ENCODE measurements at places on chromosomes 12 and 14. TPM values are rescaled to one million over a fixed set of nuclear protein-coding genes. Genes with fewer than 3 reads are reported as not detected.
A peak's percentile ranks its signal among the peaks of the same experiment; 100 is the strongest.

DNA sequence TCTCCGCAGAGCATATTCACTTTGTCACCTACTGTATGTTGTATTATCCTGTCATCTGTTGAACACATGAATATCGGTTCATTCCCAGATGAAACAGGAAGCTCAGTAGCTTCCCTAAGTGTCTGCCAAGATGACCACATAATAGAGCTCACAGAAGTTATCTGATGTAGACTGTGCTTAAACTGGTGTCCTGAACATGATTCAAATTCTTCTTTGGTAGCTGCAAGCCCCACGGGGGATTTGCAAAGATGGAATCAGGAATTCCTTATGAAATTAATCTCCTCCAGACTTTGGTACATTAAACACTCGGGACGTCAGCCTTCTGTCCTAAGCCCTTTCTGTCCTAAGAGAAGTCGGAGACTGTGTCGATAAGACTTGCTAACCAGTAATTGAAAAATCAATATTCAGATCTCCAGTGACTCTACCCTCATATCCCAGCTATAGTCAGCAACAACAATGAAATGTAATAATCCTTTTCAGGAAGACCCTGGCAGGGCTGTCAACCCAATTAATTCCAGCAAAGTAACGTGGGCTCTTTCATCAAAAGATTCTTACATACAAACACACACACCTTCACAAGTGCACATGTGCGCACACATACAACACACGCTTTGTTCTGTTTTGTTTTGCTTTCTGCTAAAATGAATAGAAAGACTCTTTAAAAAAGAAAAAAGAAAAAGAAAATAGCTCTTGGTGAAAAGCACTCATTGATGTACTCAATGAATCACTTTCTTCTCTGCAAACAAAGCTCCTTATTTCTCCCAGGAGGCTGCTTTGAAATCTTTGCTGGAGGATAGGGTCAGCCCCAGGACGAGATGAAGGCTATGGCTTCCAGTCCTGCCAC is 127.2 kb downstream of the RIMBP2 start:
- no peak for DNase-seq
- H3K4me1 ChIP-seq = no peaks in the 10 kb centered on the region
- no peak overlapping the region for H3K27ac ChIP-seq
- H3K4me3 ChIP-seq = no peak overlapping the region
- no peaks in the 10 kb centered on the region for H3K36me3 ChIP-seq

GRCh38 chr12:108568338-108569154 is 6.2 kb downstream of the ISCU start:
- peak overlapping the region; percentile 91 for H3K27ac ChIP-seq
- peak; percentile 67 for DNase-seq
- peaks cover 23% of the 10 kb centered on the region for H3K36me3 ChIP-seq

DNA sequence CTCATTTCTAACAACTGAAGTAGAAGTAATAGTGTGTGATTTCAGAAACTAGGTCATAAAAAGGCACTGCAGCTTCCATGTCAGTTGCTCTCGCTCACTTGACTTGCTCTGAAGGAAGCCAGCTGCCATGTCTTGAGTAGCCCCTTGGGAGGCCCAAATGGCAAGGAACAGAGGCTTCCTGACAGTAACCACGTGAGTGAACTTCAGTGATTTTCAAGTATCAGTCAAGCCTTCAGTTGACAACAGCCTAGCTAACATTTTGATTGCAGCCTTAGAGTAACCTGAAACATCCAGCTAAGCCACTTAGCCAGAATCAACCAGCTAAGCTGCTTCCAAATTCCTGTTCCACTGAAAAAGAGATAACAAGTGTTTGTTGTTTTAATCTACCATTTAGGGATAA is 26.7 kb downstream of the TOGARAM1 start:
- H3K27ac ChIP-seq = no peak overlapping the region
- H3K4me3 ChIP-seq = no peak overlapping the region
- peaks cover 8% of the 10 kb centered on the region for H3K36me3 ChIP-seq
- H3K27me3 ChIP-seq = no peaks in the 10 kb centered on the region
- peaks cover 1% of the 10 kb centered on the region for H3K4me1 ChIP-seq
- DNase-seq = no peak

DNA sequence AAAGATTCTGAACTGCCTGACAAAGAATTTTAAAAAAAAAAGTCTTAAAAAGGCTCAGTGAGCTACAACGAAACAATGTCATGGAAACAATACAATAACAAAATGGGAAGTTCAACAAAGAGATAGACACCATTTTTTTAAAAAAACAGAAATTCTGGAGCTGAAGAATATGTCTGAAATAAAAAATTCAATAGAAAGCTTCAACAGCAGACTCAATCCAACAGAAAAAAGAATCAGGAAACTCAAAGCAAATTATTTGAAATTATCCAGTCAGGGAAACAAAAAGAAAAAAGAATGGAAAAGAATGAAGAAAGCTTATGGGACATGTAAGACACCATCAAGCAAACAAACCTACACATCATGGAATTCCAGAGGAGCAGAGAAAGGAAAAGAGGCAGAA is 118.5 kb upstream of the LGR5 start:
- H3K4me3 ChIP-seq = no peak overlapping the region
- no peaks in the 10 kb centered on the region for H3K36me3 ChIP-seq
- H3K4me1 ChIP-seq = no peaks in the 10 kb centered on the region
- H3K27me3 ChIP-seq = peaks cover 2% of the 10 kb centered on the region
- no peak for DNase-seq
- no peak overlapping the region for H3K27ac ChIP-seq

DNA sequence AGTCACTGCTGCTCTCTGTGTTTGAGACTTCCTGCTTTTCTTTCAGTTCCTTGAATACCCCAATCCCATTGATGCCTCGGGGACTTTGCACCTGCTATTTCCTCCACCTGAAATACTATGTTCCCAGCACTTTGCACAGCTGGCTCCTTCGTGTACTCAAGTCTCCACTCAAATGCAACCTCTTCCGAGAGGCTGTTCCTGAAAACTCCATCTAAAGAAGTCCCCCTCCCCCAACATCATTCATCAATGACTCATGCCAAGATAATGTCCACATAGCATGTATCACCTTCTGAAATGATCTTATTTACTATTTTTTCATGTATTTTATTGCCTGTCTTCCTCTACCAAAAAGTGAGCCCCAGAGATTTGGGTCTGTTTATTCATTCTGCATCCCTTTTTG is 48.6 kb downstream of the HSPB8 start:
- H3K27ac ChIP-seq = no peak overlapping the region
- no peaks in the 10 kb centered on the region for H3K4me1 ChIP-seq
- no peaks in the 10 kb centered on the region for H3K36me3 ChIP-seq
- no peak for DNase-seq
- H3K4me3 ChIP-seq = no peak overlapping the region

DNA sequence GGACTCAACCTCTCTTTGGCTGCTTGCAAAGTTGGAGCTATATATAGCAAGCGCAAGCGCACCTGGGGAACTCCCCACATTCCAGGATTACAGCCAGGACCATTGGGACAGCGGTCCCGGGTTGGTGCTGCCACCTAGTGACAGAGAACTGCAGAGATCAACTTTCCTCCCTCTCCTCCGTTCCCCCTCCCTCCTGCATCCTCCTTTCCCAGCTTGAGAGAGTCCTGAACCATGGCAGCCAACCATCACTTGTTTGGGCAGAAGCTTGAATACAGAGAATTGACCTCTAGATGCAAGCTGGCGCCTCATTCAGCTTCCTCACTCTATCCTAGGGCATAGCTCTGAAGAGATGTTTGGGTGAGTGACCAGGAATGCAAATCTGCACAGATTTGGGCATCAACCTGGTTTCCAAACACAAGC is 17.4 kb upstream of the FLVCR2 start:
- peak overlapping the region; percentile 17 for H3K27ac ChIP-seq
- no peak for DNase-seq
- peak overlapping the region; percentile 4 for H3K4me3 ChIP-seq
- H3K36me3 ChIP-seq = no peaks in the 10 kb centered on the region

GRCh38 chr12:3537719-3538465 is 46.9 kb downstream of the PRMT8 start:
- H3K4me1 ChIP-seq = no peaks in the 10 kb centered on the region
- no peak overlapping the region for H3K27ac ChIP-seq
- H3K4me3 ChIP-seq = no peak overlapping the region

GRCh38 chr12:106841510-106842302 is 67.2 kb downstream of the RIC8B start:
- H3K4me3 ChIP-seq = no peak overlapping the region
- H3K27ac ChIP-seq = no peak overlapping the region
- peaks cover 11% of the 10 kb centered on the region for H3K4me1 ChIP-seq
- H3K36me3 ChIP-seq = peaks cover 3% of the 10 kb centered on the region
- no peak for DNase-seq
- H3K27me3 ChIP-seq = no peaks in the 10 kb centered on the region

- peaks cover 28% of the 10 kb centered on the region for H3K4me1 ChIP-seq
- DNase-seq = no peak
Measured at GRCh38 chr12:7101047-7101693, 7.8 kb downstream of the C1RL start.

DNA sequence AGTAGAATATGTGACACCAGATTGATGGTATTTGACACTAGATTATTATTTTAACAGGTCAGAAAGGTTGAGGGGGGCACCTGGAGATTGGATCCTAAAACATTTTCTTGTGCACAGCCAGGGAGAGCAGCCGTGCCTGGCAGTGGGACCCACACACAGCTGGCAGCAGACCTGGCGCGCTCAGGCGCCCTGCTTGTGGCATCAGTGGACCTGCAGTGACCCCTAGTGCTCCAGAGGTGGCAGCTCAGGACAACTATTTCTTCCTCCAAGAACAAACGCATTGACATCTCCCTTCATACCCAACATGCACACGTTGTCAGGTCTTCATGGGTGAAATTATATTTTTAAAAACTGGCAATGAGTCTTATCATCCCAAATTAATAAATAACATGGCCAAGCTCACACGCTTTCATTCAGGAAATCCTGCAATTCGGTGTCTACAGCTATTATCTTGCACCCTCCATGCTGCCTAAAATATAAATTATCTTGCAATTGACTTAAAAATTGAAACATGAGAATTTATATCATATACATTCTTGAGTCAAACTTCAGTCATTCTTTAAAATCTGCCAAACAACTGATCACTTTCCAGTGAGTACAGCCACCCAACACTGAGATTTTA is 7.7 kb upstream of the TMEM132D start:
- no peak for DNase-seq
- H3K4me3 ChIP-seq = no peak overlapping the region
- no peaks in the 10 kb centered on the region for H3K4me1 ChIP-seq
- H3K27me3 ChIP-seq = peaks cover 3% of the 10 kb centered on the region
- H3K27ac ChIP-seq = no peak overlapping the region
- H3K36me3 ChIP-seq = no peaks in the 10 kb centered on the region

- peaks cover 5% of the 10 kb centered on the region for H3K36me3 ChIP-seq
- peaks cover 32% of the 10 kb centered on the region for H3K4me1 ChIP-seq
- peak within 1 kb of the TSS; percentile 89 for H3K27ac ChIP-seq
- DNase-seq = peak; percentile 50
- H3K27me3 ChIP-seq = peaks cover 25% of the 10 kb centered on the region
Measured at GRCh38 chr12:54419088-54419887, at the start of gene ITGA5. Gene ITGA5 (minus strand): TSS chr12:54419266. CDS start chr12:54419198, 68 bp downstream.

DNA sequence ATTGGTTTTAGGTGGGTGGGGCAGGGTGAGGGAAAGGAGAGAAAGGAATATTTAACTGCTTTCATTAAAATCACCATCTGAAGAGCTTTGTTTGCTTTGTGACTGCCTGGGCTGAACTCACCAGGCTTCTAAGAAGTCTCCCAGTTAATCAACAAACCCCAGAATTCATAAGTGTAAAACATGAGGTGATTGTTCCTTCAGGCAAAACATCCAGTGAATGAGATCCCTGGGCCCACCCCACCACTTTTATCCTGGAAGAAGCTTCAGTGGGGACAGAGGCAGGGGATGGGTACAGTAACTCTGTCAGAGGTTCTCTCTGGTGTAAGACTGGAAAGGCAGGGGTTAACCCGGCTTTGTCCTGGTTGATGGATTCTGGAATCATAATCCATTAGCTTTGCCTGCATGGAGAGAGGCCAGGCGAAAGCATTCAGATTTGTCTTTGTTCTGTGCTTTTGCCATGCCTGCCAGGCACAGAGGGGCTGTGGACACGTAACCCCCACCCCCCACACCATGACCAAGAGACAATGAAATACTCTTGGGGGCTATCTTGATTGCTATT is 16.7 kb downstream of the PDE1B start:
- H3K36me3 ChIP-seq = peaks cover 8% of the 10 kb centered on the region
- no peak overlapping the region for H3K4me3 ChIP-seq
- no peaks in the 10 kb centered on the region for H3K27me3 ChIP-seq

- no peak overlapping the region for H3K27ac ChIP-seq
- H3K4me1 ChIP-seq = no peaks in the 10 kb centered on the region
- DNase-seq = no peak
- H3K4me3 ChIP-seq = no peak overlapping the region
Measured at GRCh38 chr14:33508126-33509062, 442.5 kb downstream of the EGLN3 start.

DNA sequence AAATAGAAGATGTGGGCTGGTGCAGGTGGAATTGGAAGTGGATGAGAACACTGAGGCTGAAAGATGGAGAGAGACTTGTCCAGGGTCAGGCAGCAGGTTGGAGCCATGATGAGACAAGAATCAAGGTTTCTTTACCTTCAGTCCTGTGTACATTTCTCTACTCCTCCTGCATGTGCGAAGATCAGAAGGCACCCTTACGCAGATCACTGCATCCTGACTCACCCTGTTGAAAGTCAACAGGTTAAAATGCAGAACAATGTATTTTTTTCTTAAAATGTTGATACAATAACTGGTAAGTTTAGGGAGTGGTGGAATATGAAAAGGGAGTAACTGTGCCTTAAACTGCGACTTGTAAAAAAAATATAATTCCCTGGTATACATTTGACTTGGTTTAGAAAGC is 47.8 kb downstream of the TESPA1 start:
- peaks cover 18% of the 10 kb centered on the region for H3K36me3 ChIP-seq
- H3K4me1 ChIP-seq = peaks cover 33% of the 10 kb centered on the region
- DNase-seq = no peak
- no peaks in the 10 kb centered on the region for H3K27me3 ChIP-seq

GRCh38 chr12:123268850-123269249 is 2.8 kb downstream of the CDK2AP1 start:
- peak overlapping the region; percentile 86 for H3K27ac ChIP-seq
- peaks cover 2% of the 10 kb centered on the region for H3K36me3 ChIP-seq
- H3K27me3 ChIP-seq = no peaks in the 10 kb centered on the region
- peak; percentile 35 for DNase-seq

DNA sequence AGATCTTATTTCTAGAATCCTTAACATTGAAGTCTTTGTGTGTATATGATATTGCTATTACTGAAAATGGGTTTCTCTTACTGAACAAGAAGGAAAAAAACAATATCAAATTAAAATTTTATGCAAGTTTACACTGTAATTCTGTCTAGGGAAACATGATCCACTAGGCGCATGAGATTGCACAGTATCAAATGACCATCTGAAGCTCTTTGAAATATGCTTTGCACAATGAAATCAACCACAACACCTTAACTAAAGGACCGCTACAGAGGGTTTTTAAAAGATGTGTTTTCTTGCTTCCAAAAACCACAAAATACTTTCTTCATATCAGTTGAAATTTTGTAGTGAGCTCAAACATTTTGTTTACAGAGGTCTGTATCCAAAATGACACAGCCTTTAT is 15.1 kb upstream of the KERA start:
- H3K36me3 ChIP-seq = no peaks in the 10 kb centered on the region
- H3K27ac ChIP-seq = no peak overlapping the region
- no peaks in the 10 kb centered on the region for H3K4me1 ChIP-seq
- no peak overlapping the region for H3K4me3 ChIP-seq

Gene TTC6
- not detected for total RNA-seq

Gene FAM222A
- total RNA-seq = 1.1 TPM

Gene GPX2
- total RNA-seq = not detected

Gene SCARB1
- 13.0 TPM for total RNA-seq

Gene PRPH
- not detected for total RNA-seq
